ENCODE measurements at places on chromosomes 12 and 14.

GRCh38 chr12:63319386-63319785, 168.4 kb upstream of the AVPR1A start:
- DNase-seq = no peak

- DNase-seq = no peak
These were observed 26.0 kb upstream of the TBX5 start for GRCh38 chr12:114431902-114432301.

GRCh38 chr14:96783043-96783914, 13.9 kb upstream of the VRK1 start:
- no peak for DNase-seq

GRCh38 chr12:9761419-9761781, 699 bp upstream of the CD69 start:
- DNase-seq = no peak

- no peak for DNase-seq
These were observed 81.6 kb upstream of the TMTC2 start for GRCh38 chr12:82605115-82605514.

DNA sequence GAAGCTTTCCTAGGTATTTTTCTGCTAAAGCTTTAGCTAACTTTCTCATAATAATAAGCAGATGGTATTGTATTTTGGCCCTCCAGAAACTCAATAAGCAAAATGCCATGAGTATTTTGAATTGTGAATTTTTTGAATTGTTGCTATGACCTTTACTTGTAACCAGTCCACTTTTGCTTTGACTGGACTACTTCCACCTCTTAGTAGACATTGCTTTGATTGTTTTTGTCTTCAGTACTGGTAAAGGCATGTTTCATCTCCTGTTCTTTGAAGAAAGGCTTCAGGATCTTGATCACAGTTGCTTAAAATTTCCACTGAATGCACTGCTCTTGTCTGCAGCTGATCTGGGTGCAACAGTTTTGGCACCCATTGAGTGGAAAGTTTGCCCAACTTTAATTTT, 102.3 kb downstream of the TRMT5 start:
- DNase-seq = no peak

DNA sequence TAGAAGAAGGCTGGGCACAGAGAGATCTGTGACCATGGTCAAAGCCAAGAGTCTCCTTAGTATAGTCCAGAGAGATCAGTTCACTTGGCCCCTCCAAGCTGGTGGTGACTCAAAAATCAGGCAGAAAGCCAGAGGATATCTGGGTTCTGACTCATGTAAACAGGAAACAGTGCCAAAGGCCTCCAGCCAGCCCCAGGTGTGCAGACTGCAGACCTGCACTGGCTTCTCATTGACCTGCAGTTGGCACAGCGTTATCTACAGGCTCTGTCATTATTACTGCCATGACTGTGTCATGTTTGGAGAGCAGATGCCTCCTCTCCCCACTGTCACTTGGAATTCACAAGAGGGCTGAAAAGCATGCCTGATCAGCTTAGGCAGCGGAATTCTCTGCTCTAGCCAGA, 295.7 kb upstream of the PRKD1 start:
- no peak for DNase-seq

- DNase-seq = no peak
These were observed 1320.5 kb upstream of the SEL1L start for GRCh38 chr14:82854131-82854530.

DNA sequence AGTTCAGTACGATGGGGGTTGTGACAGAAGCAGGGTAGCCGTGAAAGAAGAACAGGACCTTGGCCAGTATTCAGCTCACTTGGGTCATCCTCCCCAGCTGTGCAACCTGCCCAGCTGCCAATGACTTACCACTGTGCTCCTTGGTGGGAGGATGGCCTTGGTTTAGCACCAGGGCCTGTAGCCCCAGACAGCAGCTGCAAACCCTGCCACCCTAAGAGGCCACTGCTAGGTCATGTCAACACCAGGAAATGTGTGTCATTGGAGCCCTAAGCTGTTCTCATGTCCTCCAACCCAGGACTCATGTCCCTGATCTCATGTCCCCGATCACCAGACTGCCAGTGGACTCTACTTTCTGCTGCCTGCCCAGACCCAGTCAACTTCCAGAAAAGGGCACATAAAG, 3.0 kb upstream of the CRACR2A start:
- no peak for DNase-seq

DNA sequence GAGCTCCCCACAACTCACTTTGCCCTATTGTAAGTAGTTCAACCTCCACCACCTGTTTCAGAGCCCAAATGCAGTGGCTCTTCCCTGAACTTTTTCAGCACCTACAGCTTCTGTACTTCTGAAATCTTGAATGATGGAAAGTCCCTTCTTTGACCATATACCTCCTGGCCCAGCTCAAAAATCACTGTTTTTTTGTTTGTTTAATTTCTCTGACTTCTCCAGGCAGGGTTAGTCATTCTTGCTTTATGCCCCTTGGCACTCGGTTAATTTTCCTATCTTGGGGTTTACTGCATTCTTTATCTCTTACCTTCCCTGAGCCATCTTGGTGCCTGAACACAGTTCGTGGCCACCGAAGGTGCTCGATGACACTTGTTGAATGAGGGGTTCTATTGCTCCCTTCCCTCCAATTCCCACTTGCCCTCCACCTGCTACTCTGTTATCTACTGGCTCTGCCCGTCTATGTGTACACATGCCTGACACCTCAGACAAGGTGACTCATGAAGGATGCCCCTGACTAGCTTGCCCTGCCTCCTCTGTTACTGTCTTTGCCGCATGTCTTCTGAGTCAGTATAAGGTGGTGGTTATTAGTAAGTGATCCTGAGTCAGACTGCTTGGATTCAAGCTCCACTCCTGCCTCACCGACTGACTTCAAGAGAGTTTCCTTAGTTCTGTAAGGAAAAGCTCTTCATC, 4.4 kb downstream of the AMHR2 start:
- DNase-seq = no peak

GRCh38 chr12:5499566-5500330, 67.8 kb downstream of the NTF3 start:
- DNase-seq = no peak
